Stimulated activated CD4-positive, alpha-beta T cell treated with anti-CD3 and anti-CD28 coated beads, TNF-alpha, amount 100 ng/mL, for 1 hour (primary cell): ENCODE measurements at places on chromosomes 16 and 17.

DNA sequence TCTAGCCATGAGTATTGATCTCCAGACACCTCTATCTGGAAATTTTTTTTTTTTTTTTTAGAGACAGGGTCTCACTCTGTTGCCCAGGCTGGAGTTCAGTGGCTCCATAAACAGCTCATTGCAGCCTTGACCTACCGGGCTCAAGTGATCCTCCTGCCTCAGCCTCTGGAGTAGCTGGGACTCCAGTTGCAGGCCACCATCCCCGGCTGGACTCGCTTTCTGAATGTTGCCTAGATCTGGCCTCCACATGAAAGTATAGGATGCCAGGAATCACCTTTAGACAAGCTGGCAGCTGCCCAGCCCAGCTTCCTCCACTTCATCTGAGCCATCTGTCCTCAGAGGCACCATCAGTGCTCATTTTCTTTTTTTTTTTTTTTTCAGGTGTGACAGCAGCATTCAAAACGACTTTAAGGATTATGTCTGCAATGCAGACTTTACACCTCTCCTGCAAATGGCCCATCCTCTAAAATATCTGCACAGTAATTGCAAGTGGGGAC is 6.4 kb upstream of the PRR14 start:
- no peak for DNase-seq

- DNase-seq, result no peak
These were observed 181.8 kb downstream of the HS3ST3B1 start for GRCh38 chr17:14482715-14483114.

DNA sequence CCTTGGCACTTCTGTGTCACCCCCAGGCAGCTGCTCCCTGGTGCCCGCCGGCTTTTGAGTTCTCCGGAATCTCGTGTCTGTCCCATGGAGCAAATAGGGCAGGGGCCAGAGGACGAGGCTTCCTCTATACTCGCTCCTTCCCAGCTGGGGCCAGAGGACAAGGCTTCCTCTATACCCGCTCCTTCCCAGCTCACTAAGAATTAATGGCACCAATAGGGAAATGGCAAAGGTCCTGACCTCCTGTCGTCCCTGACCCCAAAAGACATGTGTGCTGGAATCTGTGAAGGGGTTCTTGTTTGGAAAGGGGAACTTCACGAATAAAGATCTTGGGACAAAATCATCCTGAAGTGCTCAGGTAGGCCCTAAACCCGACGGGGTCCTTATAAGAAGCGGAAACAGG is 7.6 kb downstream of the SGSH start:
- DNase-seq, result no peak

DNA sequence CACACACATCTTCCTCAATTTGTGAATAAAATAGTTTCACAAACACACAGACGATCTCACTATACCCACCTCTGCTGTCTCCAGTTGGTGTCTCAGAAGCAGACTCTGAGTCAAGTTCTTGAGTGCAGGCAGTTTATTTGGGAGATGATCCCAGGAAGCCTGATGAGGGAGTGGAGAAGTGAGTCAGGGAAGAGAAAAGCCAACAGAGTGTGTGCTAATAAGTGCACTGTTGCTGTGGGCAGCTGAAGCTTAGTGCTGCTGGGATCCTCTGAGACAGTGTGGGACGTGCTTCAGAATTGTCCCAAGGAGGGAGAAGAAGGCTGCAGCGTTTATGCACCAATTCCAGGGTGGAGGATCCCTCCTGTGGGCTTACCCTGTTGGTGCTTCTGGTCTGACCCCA is 423.2 kb upstream of the C16orf82 start:
- DNase-seq, result no peak

DNA sequence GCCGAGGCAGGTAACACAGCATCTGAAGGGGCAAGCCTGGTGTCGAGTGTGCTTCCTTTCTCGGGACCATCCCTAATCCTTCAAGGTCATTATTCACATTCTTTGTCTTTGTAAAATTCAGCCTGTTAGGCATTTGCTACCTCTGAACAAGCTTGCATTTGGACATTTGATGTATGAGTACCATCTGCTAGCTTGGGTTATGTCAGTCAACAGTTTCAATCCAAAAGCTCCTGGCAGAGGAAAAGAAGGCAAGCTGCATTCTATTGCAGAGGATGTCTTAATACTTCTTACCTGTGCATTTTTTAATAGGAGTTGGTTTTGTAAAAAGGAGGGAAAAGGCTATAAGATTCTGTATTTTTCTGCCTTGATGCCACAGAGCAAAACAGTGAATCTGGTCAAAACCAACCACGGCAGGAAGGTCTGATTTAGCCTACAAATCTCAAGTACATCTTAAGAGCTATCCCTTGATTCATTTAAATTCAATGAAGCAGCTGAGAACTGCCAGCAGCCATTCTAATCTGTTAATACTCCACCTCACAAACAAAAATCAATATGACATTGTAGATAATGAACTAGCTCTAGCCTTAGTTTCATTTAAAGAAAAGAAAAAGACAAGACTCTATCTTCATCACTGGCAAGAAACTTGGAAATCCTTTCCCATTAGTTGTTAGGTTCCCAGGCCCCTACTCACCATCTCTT is 39.0 kb downstream of the TEX2 start:
- DNase-seq, result no peak

DNA sequence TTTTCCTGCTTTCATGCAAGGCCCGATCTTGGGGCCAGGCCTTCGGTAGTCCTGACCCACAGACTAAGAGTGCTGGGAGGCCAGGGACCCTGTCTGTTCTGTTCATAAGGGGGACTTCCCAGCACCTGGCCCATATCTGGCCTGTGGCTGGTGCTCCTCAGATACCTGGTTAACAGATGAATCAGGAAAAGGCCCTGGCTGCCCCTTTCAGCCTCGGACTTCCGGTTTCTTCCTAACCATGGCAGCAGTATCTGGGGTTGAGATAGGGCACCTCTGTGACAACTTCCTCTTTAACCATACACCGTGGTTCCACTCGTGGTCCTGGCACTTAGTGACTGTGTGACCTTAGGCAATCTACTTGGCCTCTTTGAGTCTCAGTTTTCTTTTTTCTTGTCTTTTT is 18.4 kb downstream of the PLCG2 start:
- no peak for DNase-seq

DNA sequence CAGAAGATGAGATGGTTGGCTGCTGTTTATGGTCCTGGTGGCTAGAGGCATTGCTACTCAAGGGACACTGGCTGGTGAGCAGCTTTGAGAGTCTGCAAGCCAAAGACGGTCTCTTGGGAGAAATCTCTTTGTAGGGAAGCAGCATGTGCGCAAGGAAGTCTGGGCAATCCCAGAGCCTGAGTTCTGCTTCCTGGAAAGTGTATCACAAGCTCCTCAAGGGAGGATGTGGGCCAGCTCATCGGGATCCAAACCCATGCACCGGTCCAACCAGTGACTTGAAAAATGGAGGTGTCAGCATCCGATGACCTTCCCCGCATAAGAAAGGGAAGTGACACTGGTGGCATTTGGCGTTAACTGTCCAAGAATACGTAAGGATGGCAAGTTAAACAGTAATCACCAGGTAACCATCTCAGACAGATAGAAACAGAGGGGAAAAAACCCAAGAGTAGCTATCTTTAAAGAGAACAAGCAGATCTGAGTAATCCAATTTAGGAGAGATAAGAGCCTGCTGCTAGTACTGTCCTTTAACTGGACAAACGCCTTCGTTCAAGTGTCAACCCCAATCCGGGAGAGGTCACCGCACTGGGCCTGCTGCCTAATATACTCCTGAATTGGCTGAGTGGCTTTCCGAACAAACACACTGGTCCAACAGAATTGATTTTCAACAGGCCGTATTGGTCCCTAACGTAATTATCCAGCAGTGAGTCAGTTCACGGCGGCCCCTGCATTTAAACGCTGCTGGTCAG is 303.0 kb upstream of the ZFHX3 start:
- no peak for DNase-seq

DNA sequence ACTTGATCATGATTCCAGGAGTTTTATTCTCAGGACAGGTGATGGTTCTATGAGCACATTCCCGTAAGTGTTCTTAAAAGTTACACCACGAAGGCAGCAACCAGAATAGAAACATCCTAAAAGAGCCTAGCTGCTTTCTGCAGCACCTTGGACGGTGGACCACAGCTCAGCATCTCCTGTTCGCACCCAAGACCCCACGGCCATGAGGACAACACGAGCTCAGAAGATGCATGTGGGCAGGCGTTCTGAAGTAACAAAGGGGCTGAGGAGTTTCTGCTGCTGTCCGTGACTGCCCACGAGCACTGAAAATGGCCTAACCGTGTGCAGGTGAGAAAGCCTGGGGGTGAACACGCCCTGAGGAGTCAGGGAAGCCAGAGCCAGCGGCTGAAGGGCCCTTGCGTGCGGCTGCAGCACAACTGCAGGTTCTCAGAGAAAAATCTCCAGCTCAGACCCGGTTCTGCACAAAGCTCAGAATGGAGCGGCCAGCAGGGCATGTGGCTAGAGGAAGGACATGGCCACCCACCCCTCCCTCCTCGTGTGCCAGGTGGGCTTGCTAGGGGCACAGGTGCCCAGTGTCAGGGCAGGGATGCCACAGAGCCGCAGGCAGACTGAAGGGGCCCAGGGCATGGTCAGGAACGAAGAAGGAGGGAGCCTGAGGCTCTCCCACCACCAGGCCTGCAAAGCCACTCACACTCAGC is 10.8 kb upstream of the C16orf95 start:
- no peak for DNase-seq

DNA sequence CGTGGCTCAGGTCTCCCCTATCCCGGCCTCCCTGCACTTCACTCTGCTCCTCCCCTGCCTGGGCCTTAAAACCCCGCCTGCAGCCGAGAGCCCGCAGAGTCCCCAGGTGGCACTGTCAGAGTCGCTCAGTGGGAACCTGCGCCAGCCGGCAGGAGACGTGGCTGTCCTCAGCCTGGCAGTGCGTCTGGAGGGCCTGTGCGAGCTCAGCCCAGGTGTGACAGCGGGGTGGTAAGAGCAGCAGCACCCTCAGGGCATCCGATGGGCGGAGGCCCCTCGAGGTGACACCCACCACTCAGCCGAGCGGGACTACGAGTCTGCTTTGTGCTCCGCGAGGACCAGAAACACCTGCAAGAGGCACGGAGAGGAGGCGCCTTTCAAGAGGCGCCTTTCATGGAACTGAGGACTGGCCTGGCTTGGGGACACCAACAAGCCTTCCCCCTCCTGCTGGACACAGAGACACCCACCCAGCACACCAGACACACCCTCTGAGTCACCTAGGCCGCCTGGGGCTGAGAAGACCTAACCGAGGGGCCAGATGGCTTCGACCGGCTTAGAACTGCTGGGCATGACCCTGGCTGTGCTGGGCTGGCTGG is at the start of gene CLDN9:
Gene CLDN9, plus strand, starts transcription at position 96 of the 593 bp plus-strand sequence. Its CDS starts 440 bp downstream, at position 536.
- no peak for DNase-seq

DNA sequence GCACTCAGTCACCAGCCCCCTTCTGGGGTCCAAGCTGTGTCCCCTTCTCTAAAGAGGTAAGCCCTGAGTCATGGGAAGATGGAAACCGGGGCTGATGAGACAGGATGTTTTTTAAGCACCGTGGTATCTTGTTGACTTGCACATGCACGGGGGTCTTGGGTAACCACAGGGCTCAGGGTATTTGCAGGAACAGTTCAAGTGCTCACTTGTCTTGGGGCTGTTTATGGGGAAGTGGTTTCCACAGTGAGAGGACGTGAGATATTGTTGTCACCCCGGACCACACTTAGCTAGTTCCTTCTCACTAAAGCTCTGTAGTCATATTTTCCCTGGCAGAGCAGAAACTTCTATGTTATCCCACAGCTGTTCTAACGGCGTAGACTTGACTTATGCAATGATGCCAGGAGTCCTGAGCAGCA is 7.7 kb downstream of the CCL3L1 start:
- no peak for DNase-seq

GRCh38 chr16:15887283-15887682 is 1.1 kb downstream of the CEP20 start:
- no peak for DNase-seq

- DNase-seq, result no peak
These were observed 37.1 kb downstream of the NUP93 start for GRCh38 chr16:56767024-56767423.

DNA sequence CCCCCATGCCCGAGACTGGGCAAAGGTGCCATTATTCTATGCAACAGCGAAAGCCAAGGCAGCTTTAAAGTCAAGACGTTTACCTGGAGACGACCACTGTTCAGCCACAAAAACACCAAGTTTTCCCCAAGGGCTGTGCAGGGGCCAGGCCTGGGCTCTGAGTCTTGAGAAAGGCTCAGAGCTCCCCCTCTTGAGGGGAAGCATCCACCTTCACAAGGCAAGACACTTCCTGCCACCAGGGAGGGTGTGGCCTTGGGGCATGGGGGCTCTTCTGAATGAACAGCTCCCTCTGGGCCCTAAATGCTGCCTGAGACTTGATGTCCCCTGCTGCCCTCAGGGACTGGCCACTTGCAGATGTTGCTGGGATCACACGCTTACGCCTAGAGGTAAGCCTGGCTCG is 26.5 kb downstream of the PDIA2 start:
- no peak for DNase-seq

GRCh38 chr17:68820476-68820824 is 134.7 kb downstream of the ABCA8 start:
- DNase-seq, result no peak

GRCh38 chr17:29855686-29856085 is 74.3 kb downstream of the SSH2 start:
- DNase-seq, result no peak
